ENCODE measurements at places on chromosomes 13 and 19.

GRCh38 chr19:56217039-56217949, 15.2 kb downstream of the ZSCAN5C start:
- no peak for DNase-seq

DNA sequence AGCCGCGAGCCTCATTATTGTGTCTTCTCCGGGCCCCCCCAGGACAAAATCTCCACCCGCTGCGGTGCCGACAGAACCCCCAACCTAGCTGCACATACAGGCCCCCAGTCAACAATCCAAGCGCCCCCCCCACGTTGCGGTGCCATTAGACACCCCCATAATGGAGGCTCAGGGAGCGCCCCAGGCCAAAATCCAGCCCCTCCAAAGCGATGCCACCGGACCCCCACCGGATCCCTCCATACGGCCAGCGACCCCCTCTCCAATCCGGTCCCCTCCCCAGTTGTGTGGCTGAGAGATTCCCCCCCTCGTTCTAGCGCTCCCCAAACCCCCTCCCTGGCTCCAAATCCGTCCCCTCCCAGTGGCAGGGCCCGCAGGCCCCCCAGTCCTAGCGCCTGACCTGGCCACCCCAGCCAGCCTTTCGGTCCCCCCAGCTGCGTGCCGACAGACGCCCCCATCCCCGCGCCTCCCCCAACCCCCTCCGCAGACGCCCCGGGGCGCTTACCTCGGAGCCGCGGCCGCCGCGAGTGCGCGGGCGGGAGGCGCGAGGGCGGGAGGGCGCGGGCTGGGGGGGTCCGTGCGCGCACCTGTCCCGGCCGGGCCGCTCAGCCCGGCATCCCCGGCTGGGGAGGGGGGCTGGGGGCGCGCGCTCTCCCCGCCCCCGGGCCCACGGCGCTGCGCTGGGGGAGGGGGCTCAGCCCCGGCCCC, 21.6 kb upstream of the SEMA6B start:
- DNase-seq, result no peak

GRCh38 chr19:35285095-35285449, 2.7 kb downstream of the HAMP start:
- no peak for DNase-seq

- DNase-seq, result no peak
These were observed 2.1 kb downstream of the ACTN4 start for GRCh38 chr19:38649305-38650171.

- DNase-seq, result no peak
These were observed 248.0 kb downstream of the KCTD12 start for GRCh38 chr13:76638181-76638580.

- peak; percentile 50 for DNase-seq
These were observed 748 bp downstream of the LMNB2 start for GRCh38 chr19:2455851-2456570.

GRCh38 chr19:13958043-13958442, 5.7 kb downstream of the DCAF15 start:
- no peak for DNase-seq

DNA sequence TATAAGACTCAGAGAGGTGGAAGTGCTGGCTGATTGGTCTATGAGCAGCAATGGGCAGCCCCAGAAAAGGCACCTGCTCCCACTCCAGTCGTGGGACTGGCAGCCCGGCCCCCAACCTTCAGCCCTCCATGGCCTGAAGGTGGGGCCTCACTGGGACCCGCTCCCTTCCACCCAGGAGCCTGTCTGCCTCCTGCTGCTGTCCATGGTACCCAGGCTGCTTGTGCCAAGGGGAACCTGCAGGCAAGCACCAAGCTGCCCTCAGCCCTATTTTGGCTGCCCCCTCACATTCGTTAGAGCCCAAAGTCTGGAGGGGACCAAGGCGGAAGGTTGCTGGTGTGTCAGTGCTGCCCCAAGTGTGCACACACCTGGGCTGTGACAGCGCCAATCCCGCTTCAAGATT, 2304.9 kb downstream of the PCDH9 start:
- DNase-seq, result no peak

- DNase-seq, result no peak
These were observed 4.3 kb upstream of the ZNF813 start for GRCh38 chr19:53463263-53463662.

- DNase-seq, result peak; percentile 63
These were observed 159.1 kb downstream of the KATNAL1 start for GRCh38 chr13:30148171-30148754.

GRCh38 chr13:107650081-107650701, 565.1 kb downstream of the LIG4 start:
- DNase-seq, result no peak

- DNase-seq, result no peak
These were observed 563 bp downstream of the ZNF43 start for GRCh38 chr19:21835429-21835809.

- no peak for DNase-seq
These were observed 1.7 kb upstream of the ANKRD10 start for GRCh38 chr13:110916301-110917142.

GRCh38 chr19:35168196-35168595, 13.7 kb downstream of the FXYD5 start:
- DNase-seq, result no peak

- no peak for DNase-seq
These were observed 30.9 kb downstream of the TUBA3C start for GRCh38 chr13:19150712-19151228.

GRCh38 chr13:102374233-102374632, 27.6 kb downstream of the FGF14 start:
- DNase-seq, result no peak

DNA sequence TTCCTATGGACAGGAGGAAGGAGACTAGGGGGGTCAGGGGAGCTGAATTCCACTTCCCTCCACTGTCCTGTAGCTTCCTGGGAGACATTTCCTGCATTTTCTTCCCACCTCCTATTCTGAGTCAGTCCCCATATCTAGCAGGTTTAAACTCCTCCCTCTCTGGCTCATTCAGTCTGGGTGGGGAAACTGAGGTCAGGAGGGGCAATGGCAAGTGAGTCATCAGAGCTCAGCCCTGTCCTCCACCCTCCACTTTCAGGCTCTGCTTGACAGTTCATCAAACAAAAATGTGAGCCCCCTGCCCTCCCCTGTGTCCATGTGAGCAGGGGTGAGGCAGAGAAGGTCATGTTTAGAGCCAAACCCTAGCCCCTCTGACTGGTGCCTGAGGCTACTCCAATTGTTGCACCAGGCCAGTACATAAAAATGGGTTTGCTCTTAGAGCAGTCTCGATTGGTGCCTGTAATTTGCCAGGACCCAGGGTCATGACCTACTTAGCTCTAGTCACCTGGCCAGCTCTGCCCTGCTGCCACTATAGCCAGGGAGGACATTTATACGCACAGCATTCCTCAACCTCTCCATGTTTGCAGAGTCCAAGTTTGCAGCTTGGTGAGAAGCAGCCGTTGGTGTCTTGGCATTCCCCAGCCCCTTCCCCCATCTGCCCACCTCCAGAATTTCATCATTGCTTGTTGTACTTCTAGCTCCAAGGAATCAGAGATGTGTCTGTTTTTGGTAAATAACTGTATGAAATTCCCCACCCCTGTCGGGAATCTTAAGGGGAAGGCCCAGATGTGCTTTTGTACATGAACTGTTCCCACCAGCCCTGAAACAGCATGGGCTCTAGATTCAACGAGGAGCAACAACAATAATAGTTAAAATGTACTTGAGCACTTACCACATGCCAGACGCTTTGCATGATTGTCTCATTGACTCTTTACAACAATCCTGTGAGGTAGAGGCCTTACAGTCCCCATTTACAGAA, 20.7 kb downstream of the SAMD4B start:
- no peak for DNase-seq

GRCh38 chr13:82480415-82480814, 1401.9 kb downstream of the SLITRK1 start:
- no peak for DNase-seq

GRCh38 chr13:64186503-64187250, 2771.0 kb upstream of the PCDH20 start:
- DNase-seq, result no peak

- no peak for DNase-seq
These were observed 426.1 kb downstream of the EFNB2 start for GRCh38 chr13:106109391-106109791.

DNA sequence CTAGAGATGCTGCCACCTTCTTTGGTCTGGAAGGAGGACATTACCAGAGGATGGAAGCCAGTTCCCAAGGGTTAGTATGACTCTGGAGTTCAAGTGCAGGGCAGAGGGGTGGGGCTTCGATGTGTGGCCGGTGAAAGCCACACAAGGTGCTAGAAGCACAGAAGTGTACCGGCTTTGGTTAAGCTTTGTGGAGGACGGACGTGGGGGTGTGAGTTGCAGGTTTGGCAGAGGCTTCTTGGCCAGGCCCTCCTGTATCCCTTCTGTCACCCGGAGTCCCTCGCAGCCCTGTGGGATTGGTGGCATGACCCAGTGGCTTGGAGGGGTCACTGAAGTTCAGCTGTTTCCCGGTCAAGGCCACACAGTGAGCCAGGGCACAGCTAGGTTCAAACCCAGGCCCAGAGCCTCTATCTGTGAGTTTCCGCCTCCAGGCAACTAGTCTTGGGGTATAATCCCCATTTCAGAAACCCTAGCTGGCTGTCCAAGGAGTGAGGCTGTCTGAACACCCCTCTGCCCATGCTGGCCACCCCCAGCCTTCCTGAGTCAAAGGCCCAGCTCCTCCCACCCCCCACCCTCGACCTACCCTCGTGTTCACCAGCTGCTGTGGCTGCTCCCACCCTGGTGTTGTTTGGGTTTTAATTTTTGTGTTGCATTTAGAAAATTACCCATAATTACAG, 4.6 kb upstream of the SSBP4 start:
- DNase-seq, result no peak

GRCh38 chr19:3593156-3593555, 7.9 kb downstream of the GIPC3 start:
- DNase-seq, result no peak

DNA sequence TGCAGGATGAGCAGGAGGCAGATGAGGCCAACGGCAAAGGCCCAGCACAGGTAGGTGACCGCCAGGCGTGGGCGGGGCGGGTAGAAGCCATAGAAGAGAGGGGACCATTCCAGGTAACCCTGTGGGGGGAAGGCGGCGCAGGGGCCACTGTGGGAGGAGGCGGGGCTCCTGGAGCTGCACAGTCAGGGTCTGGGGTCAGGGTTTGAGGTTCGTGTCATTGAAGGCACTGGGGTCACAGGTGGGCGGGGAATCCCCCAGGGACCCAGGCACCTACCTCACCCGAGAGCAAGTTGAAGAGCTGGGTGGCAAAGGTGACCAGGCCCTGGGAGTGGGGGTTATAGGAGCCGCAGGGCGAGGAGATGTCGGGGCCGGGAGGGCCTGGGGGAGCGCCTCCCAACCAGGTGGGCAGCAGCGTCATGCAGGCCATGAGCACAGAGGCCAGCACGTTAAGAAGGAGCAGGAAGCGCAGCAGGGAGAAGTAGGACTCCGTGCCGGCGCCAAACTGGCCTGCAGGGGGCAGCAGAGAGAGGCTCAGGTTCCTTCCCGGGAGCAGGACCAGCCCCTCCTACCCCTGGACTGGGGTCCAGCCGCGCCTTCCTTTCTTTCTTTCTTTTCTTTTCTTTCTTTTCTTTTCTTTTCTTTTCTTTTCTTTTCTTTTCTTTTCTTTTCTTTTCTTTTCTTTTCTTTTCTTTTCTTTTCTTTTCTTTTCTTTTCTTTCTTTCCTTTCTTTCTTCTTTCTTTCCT, 4.6 kb downstream of the TMC4 start:
- peak; percentile 76 for DNase-seq

- no peak for DNase-seq
These were observed 8.6 kb downstream of the ZNF584 start for GRCh38 chr19:58417071-58417470.

DNA sequence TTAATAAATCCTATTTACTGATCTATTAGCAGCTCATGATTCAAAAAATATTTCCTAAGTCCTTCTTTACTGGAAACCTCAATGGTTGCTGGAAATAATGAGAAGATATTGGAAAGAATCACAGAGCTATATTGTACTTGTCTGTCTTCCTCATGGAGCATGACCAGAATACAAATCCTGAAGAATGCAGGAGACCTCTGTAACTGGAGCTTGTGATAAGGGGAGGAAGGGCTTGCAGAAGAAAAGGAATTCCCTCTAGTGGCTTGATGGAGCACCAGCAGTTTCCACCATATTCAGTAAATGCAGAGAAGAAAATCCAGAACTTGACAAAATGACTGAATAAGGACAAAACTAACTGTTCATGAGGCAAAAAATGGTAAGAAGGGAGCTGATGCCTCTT, 1333.1 kb downstream of the EFNB2 start:
- peak; percentile 9 for DNase-seq

DNA sequence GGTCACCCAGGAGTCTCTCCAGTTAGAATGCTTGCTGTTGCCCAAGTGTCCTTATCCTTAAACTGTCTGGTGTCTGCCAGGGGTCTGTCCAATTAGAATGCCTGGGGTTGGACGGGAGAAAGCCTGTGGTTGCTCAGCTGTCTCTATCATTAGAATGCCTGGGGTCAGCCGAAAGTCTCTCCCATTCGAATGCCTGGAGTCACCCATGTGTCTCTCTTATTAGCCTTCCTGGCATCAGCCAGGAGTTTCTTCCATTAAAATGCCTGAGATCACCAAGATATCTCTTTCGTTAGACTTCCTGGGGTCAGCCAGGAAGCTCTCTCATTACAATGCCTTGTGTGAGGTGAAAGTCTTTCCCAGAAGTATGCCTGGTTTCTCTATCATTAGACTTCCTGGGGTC, 1521.0 kb downstream of the UQCRFS1 start:
- no peak for DNase-seq

GRCh38 chr19:18931316-18932162, 9.5 kb downstream of the HOMER3 start:
- DNase-seq, result no peak

DNA sequence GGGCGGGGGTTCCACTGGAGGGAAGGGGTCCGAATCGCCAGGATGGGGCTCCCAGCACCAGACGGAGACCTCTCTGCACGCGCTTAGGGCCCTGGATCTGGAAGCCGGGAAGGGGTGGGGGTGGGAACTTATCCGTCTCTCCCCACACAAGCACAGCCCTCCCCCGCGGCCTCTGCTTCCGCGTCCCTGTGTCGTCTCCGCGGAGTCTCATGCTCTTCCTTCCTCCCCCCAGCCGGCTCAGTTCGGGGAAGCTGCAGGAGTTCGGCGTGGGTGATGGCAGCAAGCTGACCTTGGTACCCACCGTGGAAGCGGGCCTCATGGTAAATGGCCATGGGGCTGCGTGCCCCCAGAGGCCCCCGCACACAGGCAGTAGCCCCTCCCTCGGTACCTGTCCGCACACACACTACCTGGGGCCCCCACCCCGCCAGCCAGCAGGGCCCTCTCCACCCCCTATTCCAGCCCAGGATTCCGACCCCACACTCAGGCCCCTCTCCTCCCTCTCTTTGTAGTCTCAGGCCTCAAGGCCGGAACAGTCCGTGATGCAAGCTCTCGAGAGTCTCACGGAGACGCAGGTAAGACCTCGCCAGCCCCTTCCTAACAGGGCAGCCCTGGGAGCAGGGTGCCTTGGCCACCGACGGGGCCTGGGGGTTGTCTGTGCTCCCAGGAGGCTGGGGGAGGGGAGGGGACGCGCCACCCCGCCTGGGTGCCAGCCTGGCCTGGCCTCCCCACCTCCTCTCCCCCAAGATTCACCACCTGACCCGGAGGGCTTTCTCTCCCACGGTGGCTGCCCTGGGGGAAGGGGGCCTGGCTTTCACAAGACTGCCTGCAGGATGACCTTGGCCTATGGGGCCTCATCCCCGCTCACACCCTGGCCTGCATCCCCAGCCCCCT, 3.2 kb downstream of the MIDN start:
- peak; percentile 61 for DNase-seq

GRCh38 chr19:15557223-15557622, 48.9 kb downstream of the CYP4F22 start:
- DNase-seq, result no peak

GRCh38 chr13:41746259-41746658, 214.7 kb downstream of the VWA8 start:
- no peak for DNase-seq

- DNase-seq, result no peak
These were observed 10.4 kb downstream of the ZSCAN5A start for GRCh38 chr19:56304243-56304642.
